ENCODE measurements at places on chromosomes 12 and 14. TPM values are rescaled to one million over a fixed set of nuclear protein-coding genes. Genes with fewer than 3 reads are reported as not detected.

GRCh38 chr12:12333407-12334366 is 16.4 kb downstream of the MANSC1 start:
- no peak for DNase-seq

- DNase-seq = peak; percentile 57
Observed at GRCh38 chr14:90503582-90503981, 106.8 kb downstream of the CALM1 start.

The ABHD12B gene
- total RNA-seq = 0.43 TPM

The AKAP3 gene
- 1.9 TPM for total RNA-seq

DNA sequence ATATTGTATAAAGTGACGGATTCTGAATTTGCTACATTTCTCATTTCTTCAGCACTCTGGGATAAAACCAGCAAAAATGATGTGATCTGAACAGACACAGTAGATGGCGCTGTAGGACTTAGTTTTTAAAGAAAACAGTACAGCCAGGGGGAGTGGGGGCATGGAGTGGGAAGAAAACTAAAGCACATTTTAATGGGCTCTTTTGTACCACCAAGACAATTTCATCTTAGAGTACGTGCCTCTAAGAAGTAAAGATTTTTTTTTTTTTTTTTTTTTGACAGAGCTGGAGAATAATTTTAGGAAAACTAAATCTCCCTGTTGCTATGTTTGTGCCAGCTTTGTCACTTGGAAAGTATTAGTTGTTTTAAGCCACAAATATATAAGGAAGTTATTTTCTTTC is 124.4 kb downstream of the RAD51B start:
- DNase-seq = no peak

GRCh38 chr12:49519574-49519936 is 19.3 kb upstream of the KCNH3 start:
- no peak for DNase-seq

Measured in upper lobe of right lung (tissue), 1 donor.